ENCODE measurements at places on chromosomes 3 and 15.

DNA sequence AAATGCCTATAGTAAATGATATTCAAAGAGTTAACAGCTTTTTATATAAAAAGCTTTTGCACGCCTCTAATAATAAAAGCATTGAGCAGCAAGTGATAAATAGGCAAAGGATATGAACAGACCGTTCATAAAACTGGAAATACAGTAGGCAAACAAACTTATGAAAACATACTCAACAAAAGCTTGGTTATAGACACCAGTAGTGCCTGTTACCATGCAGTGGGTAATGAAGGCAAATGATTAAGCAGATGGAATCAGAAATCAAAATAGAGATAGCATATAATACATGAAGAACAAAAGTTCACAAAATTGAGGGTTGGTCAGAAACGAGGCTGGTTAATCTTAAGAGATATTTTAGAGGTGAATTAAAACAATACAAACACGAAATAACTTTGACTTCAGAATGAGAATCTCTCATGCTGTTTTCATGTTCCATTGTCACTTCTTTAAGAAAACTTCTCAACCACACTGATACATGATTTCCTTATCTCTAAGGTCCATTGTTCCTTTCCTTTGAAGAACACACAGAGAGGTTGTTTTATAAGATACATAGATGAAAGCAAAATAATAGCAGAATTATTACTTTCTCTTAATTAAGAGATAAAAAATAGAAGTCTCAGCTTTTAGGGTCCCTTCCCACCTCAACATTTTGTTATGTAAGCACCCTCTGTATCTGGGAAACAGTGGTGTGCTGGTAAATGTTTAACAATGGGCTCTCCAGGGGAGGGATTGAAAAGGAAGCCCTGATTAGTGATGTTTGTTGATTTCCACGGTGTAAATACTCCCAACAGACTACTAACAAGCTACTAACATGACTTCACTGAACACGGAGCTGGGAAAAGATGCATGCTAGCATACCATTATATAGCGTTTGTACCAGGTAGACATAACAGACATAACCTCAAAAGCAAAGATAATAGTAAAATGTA lies 12.6 kb downstream of the RASGRP1 start:
- no peak for DNase-seq

DNA sequence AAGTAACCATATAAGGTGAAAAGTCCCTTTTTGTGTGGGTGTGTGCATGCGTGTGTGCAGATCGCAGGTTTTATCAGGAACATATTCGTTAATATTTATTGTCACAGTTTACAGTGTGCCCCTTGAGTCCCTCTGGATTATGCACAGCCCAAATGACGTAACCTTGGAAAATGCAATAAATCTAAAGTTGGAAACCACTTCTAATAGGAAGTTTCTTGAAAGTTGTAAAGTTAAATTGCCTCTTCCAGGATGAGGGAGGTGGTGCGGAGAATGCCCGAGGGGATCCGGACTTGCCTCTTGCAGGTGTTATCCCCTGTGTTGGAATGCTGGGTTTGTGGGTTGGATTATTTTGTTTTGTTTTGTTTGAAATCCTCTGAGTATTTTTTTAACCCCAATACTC lies 143.3 kb downstream of the CMSS1 start:
- DNase-seq: no peak

GRCh38 chr15:25676070-25676469 lies 187.1 kb downstream of the ATP10A start:
- no peak for DNase-seq

DNA sequence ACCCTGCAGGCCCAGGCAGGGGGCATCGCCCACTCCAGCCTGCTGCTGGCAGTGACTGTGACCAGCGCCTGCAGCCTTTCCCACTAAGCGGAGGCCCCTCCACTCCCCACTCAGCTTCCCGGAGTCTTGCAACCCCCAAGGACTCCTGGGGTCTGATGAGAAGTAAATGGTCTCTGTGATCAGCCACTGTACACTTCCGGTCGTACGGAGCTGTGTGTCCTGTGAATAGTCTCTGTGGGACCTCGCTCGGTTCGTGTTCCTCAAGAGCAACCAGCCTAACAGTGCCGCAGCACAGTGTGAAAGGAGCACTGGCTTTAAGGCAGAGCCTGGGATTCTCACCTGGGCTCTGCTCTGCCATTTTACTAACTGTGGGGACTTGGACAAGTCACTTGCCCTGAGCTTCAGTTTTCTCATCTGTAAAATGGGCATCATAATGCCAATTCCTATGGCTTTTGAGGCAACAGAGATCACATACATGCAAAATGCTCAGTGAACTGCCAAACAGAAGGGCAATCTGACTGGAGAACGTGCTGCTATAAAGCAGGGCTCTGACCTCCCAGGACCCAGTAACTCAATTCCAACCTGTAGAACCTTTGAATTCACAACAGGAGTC lies 26.7 kb downstream of the TMEM43 start:
- no peak for DNase-seq

- DNase-seq: no peak
These were observed 8.4 kb upstream of the ANP32A start for GRCh38 chr15:68829068-68829467.

- DNase-seq: no peak
These were observed 633.7 kb downstream of the ZIC1 start for GRCh38 chr3:148042663-148043445.

- DNase-seq: no peak
These were observed 84.7 kb downstream of the MYO9A start for GRCh38 chr15:72033285-72033684.

GRCh38 chr3:136939489-136939888 lies 18.3 kb upstream of the IL20RB start:
- no peak for DNase-seq

DNA sequence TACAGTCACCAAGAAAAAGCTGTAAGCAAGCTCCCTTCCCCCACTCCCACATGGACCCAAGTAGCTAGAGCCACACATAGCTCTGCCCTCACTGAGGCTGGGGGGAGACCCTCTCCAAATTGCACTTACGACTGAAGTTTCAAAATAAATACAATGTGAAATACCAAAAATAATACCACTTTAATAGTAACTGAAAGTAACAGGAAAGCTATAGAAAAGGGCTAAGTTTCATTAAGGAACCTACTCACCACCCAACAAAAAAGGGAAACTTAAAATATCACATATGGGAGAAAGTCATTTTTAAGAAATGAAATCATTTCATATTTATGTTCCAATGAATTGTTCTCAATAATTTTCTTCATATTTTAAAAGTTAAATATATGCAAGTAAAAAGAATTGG lies 130.4 kb upstream of the UBE2E2 start:
- DNase-seq: no peak

DNA sequence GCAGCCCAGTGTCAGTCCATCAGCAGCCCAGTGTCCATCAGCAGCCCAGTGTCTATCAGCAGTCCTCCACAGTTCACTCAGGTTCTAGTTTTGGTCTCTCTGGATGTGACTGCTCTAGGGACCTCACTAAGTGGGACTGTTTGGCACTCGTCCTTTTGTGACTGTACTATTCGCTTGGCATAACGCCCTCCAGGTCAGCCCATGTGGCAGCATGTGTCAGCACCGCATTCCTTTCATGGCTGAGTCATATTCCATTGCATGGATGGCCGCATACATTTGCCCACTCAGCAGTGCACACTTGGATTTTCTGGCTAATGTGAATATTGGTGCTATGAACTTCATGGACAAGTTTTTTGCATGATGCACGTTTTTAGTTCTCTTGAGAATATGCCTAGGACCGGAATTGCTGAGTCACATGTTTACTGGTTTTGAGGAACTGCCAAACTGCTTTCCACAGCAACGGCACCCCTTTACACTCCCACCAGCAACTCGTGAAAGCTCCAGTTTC lies 16.4 kb downstream of the CHST13 start:
- peak; percentile 80 for DNase-seq

- DNase-seq: peak; percentile 67
These were observed 203.2 kb downstream of the CGGBP1 start for GRCh38 chr3:87855616-87856015.

GRCh38 chr3:146574173-146574572 lies 29.8 kb upstream of the PLSCR1 start:
- no peak for DNase-seq

DNA sequence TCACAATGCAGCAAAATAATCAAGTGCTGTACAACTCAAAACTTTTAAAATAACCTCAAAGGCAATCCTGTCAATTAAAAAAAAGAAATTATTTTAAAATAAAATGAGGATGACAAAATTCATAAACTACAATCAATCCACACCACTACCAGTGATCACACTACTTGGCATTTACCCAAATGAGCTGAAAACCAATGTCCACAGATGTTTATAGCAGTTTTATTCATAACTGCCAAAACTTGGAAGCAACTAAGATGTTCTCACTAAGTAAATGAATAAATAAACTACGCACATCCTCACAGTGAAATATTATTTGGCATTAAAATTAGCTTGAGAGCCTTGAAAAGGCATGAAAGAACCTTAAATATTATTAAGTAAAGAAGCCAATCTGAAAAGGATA lies 121.3 kb downstream of the STAG1 start:
- no peak for DNase-seq

GRCh38 chr15:41495736-41496599 lies 2.3 kb downstream of the ITPKA start:
- no peak for DNase-seq

DNA sequence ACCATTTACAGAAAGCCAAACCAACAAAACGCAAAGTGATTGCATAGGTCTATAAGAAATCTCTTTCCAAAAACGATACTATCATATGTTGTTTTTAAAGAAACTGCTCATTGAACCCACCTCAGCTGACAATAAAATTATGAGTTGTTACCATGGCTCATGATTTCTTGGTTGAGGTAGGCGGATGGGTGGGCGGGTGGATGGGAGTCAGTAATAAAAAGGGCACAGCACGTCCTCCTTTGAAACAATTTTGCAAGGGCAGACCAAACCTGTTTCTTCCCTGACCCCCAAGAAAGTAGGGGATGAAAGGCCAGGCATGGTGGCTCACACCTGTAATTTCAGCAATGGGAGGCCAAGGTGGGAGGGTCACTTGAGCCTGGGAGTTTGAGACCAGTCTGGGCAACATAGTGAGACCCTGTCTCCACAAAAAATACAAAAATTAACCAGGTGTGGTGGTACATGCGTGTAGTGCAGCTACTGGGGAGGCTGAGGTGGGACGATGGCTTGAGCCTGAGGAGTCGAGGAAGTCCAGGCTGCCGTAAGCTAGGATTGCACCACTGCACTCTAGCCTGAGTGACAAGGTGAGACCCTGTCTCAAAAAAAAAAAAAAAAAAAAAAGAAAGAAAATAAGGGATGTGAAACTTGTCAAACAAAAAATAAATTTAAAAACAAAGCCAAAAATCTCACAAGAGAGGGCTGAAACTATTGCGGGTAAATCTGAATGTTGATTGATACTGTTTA lies 2.1 kb downstream of the ABHD10 start:
- no peak for DNase-seq

DNA sequence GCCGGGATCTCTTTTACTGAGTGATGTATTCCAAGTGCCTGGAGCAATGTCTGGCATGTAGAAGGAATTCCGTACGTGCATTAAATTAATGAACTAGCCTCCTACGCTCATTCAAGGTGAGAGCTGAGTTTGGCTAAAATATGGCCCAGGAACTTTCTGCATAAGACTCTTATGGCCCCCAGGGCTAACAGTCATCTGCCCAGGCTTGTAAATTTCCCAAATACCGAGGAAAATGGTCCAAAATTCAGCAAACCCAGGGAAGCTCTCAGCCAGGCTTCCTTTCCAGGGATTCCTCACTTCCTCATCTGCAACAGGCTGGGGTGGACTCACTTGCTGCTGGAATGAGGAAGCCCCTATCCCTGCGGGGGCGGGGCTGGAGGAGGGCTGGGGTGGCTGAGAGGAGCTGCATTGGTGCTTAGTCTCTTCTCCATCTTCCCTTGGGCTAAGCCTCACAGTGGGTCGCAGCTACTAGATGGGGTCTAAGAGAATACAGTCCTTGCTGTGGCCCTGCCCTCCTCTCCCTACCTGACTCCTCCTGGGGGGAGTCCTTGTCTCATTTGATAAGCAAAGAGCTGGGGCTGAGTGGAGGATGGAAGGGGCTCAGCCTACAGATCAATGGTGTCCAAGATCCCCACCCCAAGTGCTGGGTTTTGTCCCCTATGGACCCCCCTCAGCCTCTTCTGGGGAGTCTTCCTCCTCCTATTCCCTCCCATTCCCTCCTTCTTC lies 28.5 kb upstream of the APOD start:
- no peak for DNase-seq

- DNase-seq: no peak
These were observed 30.6 kb upstream of the ABHD2 start for GRCh38 chr15:89057506-89058133.

DNA sequence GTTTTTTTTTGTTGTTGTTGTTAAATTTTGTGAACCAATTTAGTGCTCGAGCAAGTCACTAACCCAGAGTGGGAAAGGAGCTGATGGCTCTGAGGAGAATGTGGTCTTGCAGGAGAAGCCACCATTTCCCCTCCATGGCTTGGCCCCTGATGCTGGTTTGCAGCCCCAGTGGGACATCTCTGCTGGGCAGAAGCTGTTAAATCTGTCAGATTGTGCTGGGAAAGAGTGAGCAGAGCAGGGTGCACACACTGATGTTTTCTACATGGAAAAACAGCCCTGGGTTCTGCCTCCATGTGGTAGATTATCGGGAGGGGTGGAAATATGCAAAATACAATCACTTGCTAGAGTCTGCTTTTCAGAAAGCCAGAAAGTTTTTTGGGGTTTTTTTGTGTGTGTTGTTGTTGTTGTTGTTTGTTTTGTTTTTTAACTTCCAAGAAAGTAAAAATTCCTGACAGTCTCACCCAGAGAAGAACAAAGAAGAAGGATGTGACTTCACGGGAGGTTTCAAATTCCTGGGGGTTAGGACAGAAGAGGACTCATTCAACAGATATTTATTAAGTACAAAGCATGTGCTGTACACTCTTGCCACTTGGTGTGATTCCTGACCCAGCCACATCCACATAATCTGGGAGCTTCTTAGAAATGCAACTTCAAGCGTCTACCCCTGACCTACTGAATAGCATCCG lies 133.7 kb downstream of the FOXB1 start:
- DNase-seq: no peak

GRCh38 chr3:13927295-13927694 lies 47.4 kb upstream of the WNT7A start:
- DNase-seq: no peak

- DNase-seq: no peak
These were observed 733.7 kb downstream of the ZNF385D start for GRCh38 chr3:21017115-21017852.

DNA sequence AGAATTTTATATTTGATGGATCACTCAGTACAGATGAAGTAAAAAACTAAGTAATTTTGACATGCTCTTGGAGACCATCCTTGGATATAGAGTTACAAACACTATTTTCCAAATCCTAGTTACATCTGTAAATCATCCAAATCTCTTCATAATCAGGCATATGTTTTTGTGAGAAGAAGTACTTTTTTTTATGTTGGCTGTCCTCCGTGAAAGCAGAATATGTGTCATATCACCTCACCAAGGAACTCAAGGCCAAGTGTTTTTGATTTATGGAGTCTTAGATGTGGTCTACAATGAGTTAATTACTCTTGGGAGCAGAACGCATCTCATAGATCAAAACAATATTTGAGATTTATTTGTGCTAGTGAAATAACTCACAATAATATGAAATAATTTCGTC lies 416.5 kb upstream of the TGFBR2 start:
- no peak for DNase-seq

GRCh38 chr15:35980719-35981118 lies 434.8 kb upstream of the DPH6 start:
- no peak for DNase-seq
